Stimulated activated CD4-positive, alpha-beta T cell treated with anti-CD3 and anti-CD28 coated beads, Interleukin-1b, Interleukin-23, amount 100 ng/mL, for 24 hours (primary cell): ENCODE measurements at places on chromosomes 1 and 21.
A peak's percentile ranks its signal among the peaks of the same experiment; 100 is the strongest.

- DNase-seq: no peak
These were observed 103.3 kb downstream of the CASZ1 start for GRCh38 chr1:10693152-10693496.

GRCh38 chr1:103275725-103276124 is 167.4 kb upstream of the COL11A1 start:
- DNase-seq: no peak

GRCh38 chr21:25884311-25884710 is 149.5 kb downstream of the GABPA start:
- no peak for DNase-seq

- DNase-seq: no peak
These were observed 63.4 kb upstream of the RAB3GAP2 start for GRCh38 chr1:220335668-220336067.

DNA sequence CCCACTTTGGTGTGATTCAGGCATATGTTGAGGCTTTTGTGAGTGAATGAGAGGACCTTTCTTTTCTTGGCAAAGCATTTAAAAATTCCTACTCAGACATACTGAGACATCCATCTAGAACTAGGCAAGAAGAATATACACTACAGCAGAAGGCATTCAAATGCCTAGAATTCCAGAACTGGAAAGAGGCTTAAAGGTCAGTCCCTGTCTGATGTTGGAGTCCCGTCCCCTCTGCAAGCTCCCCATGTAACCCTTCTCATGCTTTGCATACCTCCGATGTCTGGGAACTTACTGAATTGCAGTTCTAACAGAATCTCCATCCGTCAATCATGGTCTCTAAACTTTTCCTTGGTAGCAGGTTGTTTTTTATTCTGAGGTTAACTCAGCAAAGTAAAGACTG is 152.9 kb downstream of the ATP6V1G3 start:
- no peak for DNase-seq

- DNase-seq: no peak
These were observed 1053.4 kb upstream of the ADGRL4 start for GRCh38 chr1:80059940-80060339.

DNA sequence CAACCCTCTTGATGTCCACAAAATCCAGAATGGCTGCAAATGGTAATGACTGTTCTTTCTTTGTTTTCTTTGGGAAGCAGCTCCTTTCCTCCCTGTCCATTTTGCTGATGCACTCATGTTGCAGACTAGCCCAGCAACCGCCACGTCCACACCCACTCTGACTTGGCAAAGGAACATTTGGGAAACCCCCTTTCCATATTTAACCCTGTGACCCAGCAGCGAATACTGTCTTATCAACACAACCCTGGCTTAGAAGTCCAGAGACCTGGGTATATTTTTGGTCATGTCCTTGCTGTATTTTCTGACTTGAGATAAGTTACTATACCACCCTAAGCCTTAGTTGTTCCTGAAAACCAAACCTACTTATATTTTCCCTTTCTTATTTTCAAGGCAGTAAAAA is 18.1 kb upstream of the SHE start:
- no peak for DNase-seq

GRCh38 chr1:245765230-245766000 is 610.6 kb downstream of the KIF26B start:
- DNase-seq: no peak

DNA sequence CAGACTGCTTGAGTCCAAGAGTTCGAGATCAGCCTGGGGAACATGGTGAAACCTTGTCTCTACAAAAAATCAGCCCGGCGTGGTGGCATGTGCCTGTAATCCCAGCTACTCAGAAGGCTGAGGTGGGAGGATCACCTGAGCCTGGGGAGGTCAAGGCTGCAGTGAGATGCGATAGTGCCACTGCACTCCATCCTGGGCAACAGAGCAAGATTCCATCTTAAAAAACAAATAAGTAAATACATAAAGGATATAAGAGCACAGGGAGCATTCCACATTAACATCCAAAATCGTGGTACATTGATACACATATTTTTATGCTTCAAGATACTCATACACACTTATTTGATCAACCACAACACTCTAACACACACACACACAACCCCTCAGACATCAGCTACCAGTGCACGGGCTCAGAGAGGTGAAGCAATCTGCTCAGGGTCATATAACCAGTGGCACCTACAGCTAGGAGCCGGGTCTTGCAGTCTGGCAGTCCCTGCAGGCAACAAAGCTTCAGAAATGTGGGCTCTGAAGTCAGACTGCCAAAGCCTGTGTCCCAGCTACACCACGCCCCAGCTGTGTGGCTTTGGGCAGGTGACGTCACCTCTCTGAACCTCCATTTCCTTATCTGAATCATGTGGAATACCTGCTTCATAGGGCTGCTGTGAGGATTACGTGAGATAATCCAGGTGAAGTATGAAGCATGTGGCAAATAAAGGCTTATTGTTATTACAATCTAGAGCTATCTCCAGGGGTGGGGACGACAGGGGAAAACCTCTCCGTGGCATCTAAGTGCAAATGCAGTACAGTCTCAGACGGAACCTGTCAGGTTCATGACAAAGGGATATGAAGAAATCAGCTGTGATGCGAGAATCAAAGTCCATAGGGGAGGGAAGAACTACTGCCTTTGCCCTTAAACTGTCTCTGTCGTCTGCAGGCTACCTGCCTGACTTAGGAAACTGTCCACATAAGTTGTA is 4.8 kb upstream of the CRYBG2 start:
- peak; percentile 40 for DNase-seq

DNA sequence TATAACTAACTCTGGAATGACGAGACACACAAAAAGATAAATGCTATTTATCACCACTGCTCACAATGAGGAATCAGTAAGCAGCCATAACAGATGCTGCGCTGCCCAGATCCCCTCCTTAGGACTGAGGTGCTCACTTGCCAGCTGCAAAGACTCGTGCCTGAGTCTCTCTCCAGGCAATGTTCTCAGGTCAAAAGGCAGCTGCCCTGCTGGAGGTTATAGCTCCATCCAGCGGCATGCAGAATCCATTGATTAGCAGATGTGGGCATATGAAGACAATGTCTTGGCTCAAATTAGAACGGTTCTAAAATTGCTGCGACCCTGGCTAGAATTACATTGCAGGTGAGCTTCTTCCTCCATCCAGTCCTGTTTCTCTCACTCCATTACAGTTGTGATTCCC is 328.2 kb upstream of the CHRM3 start:
- no peak for DNase-seq

- DNase-seq: no peak
These were observed 140.6 kb downstream of the SYT2 start for GRCh38 chr1:202569393-202570322.

GRCh38 chr1:226181996-226182714 is 4.4 kb downstream of the ACBD3 start:
- no peak for DNase-seq

GRCh38 chr1:117629625-117630422 is 24.0 kb downstream of the TENT5C start:
- DNase-seq: no peak
